Gastrocnemius medialis (tissue), 4 donors: ENCODE measurements at places on chromosomes 5 and 9. TPM values are rescaled to one million over a fixed set of nuclear protein-coding genes. Genes with fewer than 3 reads are reported as not detected.

Gene CCNO
- not detected for total RNA-seq

Gene MEF2C
- total RNA-seq: 143 TPM

Gene CNTFR
- 19.7 TPM for total RNA-seq

Gene CKMT2
- 677 TPM for total RNA-seq

Gene PCDHGB1
- 0.71 TPM for total RNA-seq

DNA sequence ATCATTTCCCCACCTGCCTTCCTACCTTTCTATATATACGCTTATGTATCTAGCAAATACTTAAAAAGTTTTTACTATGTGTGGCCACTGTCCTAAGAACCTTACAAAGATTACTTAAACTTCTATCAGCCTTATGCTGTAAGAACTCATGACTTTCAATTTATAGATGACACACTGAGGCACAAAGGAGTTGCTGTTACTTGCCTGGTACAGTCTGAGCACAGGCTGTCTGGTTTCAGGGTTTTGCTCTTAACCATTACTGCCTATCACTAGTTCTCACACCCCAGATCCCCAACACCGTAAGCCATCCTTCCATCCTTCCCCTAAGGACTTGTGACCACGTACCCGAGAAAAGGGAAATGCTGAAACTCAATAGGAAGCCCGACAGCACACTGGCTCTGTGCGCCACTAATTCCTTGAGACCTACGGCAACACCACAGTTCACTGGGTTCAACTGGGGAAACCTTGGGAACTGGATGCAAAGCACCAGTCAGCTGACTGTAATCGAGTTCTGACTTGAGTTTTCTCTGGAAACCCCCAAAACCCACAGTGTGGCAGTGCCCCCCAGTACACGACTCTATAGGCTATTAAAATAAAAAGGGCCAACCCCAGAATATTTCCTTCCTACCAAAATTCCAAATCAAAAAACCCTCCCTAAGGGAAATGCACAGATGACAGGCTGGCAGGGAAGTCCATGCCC is 56.0 kb downstream of the AUH start:
- no peak for DNase-seq

GRCh38 chr9:26548781-26549290 is 343.8 kb downstream of the CAAP1 start:
- DNase-seq: no peak

DNA sequence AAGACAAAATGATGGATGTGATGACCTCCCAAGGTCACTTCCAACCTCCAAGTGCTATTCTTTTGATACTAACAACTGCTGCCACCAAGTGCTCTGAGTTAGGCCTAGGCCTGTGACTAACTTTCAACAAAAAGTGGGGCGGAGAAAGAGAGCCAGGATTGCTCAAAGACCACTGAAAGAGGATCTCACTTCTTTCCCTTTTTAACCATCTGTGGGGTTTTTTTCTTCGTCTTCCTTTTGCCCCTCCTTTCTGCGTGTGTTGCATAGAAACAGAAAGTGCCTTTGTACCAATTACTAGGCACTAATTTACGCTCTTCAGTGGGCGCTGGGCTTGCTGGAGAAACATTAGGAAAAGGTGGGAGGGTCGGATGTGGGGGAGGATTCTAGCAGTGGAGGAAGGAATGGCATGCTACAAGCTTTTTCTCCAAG is 8.0 kb downstream of the KLF9 start:
- DNase-seq: no peak

GRCh38 chr5:52328220-52328806 is 459.4 kb upstream of the ITGA1 start:
- DNase-seq: no peak

- no peak for DNase-seq
These were observed 27.3 kb downstream of the PUM3 start for GRCh38 chr9:2816476-2817141.

DNA sequence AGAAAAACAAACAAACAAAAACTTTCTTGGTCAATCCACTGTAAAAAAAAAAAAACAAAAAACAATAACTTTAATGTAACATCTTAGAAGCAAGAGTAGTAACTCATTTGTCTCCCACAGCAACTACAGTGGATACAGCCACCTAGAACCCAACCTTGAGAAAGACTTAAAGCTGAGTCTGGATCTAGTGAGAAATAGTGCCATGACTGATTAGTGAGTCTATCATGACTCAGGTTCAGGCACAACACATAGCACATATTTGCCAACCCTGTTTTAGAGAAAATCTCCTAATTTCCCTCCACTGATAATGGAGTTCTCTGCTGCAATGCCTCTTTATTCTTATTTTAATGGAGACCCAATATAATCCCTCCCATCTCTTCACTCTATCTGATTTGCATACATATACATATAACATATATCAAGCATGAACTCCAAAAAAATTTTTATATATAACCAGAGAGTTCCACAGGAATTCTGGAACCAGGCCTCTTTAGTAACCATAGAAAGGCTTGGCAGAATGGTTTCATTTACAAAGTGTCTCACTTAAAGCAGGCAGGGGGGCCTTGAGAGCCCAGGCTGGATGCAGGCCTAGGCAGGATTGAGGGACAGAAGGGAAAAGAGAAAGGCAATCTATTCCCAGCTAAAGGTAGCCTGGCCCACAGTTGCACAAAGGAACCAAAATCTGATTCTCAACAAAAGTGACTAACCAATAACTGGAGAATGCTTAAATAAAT is 11.9 kb upstream of the NR4A3 start:
- no peak for DNase-seq

DNA sequence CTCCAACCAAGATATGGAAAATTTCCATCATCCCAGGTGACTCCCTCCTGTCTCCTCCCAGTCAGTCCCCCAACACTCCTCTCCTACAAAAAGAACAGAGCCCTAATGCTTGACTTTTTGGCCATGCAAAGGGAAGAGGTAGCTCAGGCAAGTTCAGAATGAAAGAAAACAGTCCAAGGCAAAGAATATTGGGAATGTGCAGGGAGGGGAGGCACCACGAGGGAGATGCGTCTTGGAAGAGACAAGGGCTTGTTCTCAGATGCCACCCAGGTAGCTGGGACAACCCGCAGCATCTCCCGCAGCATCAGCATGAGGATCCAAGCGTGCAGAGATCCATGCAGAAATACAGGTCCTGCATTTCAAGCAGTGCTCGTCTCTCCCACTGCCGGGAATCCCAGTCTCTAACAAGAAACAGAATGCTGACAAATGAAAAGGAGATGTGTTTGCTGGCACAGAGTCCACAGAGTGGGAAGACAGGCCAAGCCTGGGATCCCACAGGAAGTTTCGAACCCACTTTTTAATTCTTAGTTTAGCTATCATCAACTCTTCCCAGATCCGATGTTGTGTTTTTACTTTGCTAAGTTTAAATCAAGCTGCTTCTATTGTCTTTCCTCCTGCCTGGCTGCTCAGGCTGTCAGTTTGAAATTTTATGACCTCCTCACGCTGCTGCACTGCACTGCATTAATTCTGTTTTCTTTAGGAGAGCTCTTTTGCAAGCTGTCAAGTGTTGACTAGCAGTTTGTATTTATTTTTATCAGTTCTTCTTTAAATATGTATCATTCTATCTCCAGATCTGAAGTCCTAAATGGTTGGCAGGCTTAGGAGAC is 86.8 kb upstream of the OSMR start:
- DNase-seq: no peak

DNA sequence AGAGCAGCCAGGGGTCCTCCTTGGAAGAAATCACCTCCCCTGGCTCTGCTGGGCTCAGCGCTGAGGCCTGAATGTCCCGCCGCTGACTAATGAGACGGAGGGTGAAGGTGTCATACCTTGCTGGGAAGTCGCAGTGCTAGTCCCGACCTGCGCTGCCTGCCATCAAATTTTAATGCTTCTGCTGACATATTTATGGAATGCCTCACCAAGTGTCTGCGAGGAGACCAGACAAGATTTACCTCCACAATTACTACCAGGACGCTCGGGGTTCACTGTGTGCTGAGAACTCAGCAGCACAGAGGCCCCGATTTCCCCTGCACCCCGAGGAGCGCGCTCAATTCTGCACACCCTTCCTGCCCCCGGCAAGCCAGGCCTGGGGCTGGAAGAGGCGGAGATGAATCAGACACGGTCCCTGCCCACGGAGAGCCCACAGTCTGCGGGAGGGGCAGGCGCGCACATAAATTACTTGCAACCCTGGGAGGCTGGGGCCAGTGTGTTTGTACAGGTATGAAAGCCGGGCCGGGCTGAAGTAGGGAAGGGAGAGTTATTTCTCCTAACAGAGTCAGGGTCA is 175.2 kb downstream of the PAX5 start:
- no peak for DNase-seq

GRCh38 chr5:16926417-16926816 is 9.7 kb downstream of the MYO10 start:
- no peak for DNase-seq

GRCh38 chr9:22424616-22425015 is 22.0 kb upstream of the DMRTA1 start:
- no peak for DNase-seq

GRCh38 chr5:122415030-122415800 is 103.2 kb downstream of the SNCAIP start:
- no peak for DNase-seq

- DNase-seq: no peak
These were observed 96.5 kb downstream of the DAPK1 start for GRCh38 chr9:87594194-87594593.

- DNase-seq: no peak
These were observed 8.4 kb upstream of the DMRT3 start for GRCh38 chr9:967903-968641.

DNA sequence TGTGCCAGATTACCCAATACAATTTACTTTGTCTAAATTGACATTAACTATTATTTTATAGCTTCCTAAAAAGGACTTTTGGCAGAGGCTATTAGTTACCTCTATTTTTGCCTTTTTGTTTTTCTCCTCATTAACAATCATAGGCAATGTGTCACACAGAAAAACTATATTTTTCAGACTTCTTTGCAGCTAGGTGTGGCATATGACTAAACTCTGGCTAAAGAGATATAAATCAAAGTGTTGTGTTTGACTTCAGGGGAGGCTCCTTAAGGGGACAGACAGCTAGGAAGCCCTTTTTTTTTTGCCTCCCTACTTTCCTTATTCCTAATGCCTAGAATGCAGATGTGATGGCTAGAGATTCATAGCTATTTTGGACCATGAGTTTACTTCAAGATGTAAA is 19.7 kb upstream of the GCNT4 start:
- DNase-seq: no peak

- DNase-seq: no peak
These were observed 37.4 kb downstream of the CTSL start for GRCh38 chr9:87763286-87763685.

DNA sequence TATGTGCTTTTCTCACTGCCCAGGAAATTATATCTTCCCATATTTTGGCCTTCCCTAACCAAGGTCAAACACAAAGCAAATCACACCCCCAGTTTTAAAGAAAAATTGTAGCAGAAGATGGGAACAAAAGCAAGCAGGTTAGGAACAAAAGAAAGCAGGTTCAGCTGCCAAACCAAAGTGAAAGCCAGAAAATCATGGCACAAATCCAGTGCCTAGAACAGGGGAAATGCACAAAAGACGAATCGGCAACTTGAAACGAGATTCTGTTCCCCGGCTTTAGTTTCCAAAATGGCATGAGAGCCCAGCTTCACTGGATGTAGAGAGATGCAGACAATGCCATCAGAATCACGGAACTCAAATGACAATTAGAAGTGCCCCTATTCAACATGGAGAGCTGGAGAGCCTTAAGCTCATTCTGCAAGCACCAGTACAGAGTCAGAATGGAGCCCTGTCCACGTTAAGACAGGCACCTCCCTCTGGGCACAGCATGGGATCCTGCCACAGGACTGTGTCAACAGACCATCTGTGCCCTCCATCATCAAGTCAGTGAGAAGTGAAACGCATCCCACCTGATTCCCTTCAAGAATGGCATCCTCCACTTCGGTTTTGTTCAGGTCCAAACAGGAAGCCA is 13.8 kb downstream of the DNAH5 start:
- no peak for DNase-seq
